ENCODE measurements at places on chromosomes 13 and 19. TPM values are rescaled to one million over a fixed set of nuclear protein-coding genes. Genes with fewer than 3 reads are reported as not detected.

Gene MCF2L
- total RNA-seq = 3.0 TPM

Gene TYROBP
- not detected for total RNA-seq

Gene CEBPA
- total RNA-seq = 0.21 TPM

Gene ICAM4
- 2.2 TPM for total RNA-seq

Gene ZSCAN5C
- total RNA-seq = not detected

Gene ALKBH7
- total RNA-seq = 41.1 TPM

Gene GARIN5B
- not detected for total RNA-seq

Gene KIR3DL1
- total RNA-seq = not detected

Gene SELENOV
- not detected for total RNA-seq
